ENCODE measurements at places on chromosomes 13 and 19.

- no peak for DNase-seq
Measured at GRCh38 chr13:88014527-88014926, 343.4 kb downstream of the SLITRK5 start.

GRCh38 chr19:6718741-6719539 is 1.5 kb downstream of the C3 start:
- DNase-seq, result no peak

DNA sequence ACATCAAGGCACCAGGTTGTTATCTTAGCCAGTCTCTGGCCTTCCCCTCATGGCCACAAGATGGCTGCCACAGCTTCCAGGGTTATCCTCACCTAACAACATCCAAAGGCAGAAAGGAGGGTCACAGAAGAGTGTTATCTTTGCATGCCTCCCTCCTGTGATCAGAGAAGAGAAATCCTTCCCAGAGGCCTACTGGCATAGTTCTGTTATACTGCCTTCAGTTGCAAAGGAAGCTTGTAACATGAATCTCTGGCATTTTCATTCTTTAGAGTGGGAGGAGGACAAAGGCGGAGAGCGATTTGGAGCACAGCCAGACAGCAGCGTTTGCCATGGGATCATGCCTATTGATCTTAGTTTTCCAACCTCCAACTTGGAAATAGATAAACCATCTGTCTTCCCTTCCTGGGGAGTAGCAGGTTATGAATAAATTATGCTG is 135.7 kb downstream of the DNAJC15 start:
- DNase-seq, result no peak

DNA sequence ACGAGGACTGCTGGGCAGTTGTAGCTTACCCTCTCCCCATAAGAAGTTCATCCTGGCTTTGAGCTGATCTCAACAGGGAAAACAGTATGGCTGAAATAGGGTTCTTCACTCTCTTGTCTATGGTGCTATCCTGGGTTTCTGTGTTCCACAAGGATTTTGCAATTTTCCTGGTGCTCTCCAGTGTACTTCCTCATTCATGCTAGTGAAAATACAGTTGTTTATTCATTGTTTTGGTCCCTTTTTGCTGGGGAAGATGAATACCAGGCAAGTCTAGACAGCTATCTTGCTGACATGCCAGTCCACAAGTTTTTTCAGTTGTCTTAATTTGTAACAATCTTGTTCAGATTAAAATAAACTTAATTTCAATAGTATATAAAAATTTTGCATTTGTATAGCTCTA is 306.5 kb downstream of the DLEU7 start:
- no peak for DNase-seq

DNA sequence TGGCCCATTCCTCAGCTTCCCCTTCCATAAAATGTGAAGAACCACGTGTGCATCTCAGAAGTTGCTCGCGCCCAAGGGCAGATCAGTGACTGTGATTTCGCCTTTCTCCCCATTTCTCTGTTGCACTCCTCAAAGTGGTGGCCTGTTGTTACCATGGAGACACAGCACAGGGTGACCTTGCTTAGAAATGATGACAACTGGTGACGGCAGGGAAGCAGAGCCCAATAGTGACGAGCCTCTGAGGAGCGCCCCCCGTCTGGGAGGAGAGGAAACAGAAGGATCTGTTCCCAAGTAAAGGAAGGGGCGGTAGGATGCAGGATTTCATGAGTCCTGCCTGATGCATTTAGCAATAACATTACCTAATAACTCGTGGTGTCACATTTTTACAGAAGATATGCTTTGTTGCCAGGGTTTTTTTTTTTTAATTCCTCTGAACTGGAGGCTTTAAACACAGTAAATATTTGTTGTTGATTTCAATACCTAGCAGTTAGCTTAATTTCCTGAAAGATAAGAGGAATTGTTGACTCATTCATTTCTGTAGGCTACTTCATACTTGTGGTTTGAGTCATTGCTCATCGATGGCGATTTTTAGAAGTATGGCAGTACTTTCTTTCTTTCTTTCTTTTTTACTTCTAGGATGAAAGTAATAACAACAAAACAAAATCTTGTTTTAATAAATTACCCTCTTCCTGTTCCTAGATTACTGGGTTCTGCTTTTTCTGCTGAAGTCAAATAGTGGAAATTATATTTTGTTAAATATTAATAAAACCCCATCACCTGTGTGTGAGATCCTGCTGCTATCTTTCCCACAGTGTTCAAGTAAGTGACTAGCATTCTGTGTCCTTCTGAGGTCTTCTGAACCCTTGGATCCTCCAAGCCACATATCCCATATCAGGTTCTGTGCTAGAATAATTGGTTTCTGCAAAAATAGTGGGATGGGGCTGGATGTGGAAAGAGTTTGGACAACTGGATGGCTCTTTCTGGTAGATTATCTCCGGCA is 36.0 kb downstream of the MBNL2 start:
- no peak for DNase-seq
